ENCODE measurements at places on chromosomes 6 and 20.

DNA sequence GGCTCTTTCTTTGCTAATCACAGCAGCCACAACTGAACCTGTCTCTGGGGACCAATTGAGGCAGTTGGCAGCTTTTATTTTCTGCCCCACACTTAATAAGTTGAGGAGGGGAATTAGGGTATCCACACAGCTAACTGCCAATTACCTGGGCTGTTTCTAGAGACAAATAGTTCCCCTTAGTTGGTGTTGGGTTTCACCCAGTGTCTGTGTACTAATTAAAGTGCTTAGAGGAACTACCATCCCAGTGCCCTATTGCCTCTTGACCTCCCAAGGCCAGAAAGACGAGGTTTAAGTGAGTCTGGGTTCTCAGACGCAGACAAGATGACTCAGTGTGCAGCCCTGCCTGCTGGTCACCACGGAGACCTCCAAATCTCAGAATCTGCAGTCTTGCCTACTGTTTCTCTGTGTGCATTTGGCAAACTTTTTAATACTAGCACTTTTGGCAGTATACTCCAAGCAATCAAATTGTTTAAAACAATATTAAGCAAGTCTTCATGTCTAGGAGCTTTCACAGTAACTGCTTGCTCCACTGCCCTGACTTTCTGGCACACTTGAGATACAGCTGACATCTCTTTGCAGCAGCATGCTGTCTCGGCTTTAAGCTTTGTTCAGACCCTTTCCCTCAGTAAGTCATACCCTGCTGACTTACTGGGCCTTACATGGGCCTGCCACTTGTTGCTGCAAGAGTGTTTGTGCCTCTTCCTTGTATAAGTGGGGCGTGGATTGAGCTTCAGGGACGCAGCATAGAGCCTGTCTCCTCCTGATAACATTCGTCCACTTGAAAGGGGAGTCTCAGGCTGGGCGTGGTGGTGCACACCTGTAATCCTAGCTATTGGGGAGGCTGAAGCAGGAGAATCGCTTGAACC is 31.9 kb downstream of the STK35 start:
- DNase-seq, result no peak

DNA sequence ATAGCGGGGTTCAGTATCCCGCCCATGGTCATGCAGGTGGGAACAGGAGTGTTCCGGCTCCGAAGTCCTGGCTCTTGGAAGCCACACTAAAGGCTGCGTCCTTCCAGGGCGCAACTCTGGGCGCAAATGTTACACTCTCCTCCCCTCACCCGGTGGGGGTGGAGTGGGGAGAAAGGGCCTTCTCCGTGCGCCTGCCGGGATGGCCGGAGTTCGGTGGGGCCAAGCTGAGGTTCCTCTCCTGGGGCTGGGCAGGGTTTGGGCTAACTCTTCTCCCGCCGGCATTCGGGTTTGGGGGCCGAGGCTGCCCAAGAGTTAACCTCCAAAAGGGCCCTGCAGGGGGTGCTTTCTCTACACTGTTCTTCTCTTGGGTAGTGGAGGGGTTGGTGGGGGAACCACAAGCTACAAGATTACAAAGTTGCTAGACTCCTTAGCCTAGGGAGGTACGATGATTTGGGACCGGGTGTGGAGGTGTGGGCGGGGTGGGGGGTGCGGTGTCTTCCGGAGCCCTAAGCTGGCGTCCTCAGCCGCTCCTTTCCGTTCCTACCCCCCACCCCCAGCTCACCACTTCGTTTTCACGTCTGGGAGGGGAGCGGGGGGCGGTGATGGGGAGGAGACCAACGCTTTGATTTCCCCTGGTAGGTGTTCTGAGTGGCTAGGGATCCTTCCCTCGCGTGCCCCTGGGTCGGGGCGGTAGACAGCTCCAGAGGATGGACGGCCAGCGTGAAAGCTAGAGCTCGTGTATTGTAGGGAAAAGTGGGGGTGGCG is 12.3 kb downstream of the NRN1 start:
- DNase-seq, result no peak

- no peak for DNase-seq
Measured at GRCh38 chr6:39057251-39058155, 8.9 kb downstream of the GLP1R start.

DNA sequence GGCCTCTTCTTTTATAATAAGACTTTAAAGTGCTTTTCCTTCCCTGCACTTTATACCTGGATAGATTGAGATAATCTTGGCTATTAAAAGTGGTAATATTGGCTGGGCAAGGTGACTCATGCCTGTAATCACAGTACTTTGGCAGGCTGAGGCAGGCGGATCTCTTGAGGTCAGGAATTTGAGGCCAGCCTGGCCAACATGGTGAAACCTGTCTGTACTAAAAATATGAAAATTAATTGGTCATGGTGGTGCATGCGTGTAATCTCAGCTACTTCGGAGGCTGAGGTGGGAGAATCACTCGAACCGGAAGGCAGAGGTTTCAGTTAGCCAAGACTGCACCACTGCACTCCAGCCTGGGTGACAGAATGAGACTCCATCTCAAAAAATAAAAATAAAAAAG is 197.1 kb upstream of the RGS17 start:
- DNase-seq, result no peak

DNA sequence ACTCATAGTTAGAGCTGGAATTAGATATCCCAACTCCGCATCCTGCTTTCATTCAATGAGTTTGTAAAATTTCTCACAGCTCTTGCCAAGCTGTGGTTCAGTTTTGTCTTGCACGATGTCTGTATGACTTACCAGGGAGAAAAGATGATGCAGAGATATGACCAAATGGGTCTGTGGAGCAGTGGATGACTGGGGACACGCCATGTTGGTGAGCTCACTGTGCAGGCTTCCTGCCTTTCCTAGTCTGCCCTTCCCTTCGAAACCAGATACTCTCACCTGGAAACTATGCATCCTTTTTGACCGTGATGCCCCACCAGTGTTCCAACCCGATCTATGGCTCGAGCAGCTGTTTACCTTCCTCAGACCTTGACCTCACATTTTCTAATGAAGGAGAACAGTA is 262.7 kb upstream of the BMP2 start:
- DNase-seq, result no peak

- no peak for DNase-seq
Measured at GRCh38 chr20:10507052-10507451, 71.9 kb downstream of the SLX4IP start.

- no peak for DNase-seq
Measured at GRCh38 chr6:38179300-38179699, 359.8 kb downstream of the ZFAND3 start.

All from Kasumi-1 (cell line).